Skin of body (tissue), 3 donors: ENCODE measurements at places on chromosomes 7 and 10.
A peak's percentile ranks its signal among the peaks of the same experiment; 100 is the strongest.

DNA sequence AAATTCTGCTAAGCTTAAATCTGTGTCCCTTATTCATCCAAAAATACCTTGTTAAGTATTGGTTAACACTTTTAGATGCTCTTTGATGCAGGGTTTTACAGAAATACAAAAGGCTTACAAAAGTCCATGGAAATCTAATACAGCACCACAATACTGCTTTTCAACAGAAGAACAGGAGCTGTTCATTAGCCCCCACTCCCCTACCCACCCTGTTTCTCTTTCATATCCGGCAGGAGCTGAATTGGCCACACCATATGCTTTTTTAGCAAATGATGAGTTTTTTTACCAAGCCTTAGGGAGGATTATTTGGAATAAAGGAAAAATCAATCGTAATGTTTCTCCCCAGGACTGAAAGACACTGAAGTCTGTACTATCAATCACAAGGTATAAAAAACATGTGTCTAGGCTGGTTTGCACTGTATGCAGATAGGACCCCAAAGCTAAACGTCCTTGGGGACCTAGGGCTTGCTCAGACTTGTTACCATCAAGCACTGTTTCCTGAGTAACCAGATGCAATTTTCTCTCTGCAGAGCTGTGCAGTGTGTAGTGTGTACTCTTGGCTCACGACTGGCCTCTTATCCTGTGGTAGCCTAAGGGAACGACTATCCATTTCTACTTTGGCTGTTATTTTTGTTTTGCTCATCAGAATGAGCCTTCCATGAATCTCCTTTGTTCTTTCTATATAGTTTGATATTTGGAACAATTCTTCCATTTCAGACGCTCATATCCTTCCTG, 143.3 kb upstream of the LRGUK start:
- no peak for DNase-seq

DNA sequence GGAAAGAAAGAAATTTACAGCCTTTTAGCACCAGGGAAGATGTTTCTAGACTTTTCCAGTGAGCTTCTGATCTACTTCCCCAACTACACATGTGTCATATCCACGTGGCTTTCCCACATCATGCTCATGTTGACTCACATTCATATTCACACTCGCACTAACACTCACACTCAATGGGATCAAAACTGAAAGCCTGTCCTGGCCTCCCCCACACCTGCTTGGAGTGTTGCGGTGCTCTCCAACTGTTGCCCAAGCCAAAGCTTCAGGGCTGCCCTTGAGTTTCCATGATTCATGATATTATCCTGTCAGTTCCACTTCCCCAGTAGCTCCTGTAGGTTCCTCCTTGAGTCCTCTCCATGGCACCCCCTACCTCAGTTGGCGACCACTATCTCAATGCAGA, 444.4 kb downstream of the GATA3 start:
- DNase-seq: no peak

DNA sequence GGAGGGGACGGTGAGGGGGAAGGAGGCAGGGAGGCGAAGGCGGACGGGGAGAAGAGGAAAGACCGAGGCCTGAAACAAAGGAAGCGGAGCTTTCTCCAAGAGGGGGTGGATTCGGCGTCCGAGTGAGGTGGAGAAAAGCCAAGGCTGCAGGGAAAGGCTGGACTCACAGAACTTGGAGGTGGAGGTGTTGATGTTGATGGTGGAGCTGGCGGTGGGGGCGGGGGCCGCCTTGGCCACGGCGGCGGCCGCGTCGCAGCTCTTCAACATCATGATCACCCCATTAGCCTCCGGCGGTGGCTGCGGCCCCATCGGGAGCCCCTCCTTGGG, 578 bp downstream of the CACUL1 start:
- peak; percentile 20 for DNase-seq

DNA sequence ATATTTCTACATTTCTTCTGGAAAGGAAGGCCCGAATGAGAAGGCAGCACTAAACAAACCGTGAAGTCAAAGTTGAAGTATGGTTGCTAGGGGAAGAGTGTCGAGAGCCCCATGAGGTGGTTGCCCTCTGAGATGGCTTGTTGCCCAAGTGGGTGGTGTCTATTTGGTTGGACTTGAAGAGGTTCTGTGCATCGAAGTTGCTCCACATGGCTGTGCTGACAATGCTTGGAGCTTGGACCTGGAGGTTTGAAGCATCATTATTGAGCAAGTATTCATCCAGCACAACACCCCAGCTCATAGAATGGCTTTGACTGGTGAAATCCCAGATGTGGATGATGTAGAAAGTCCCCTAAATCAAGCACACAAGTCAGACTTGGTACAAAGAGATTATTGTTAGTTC, 165.2 kb upstream of the CDCA7L start:
- no peak for DNase-seq
